Activated CD4-positive, alpha-beta T cell treated with anti-CD3 and anti-CD28 coated beads, Interleukin-2, amount 10 ng/mL, durations not matched to agents 7 days and 5 days (primary cell): ENCODE measurements at places on chromosomes 1 and 21.
A peak's percentile ranks its signal among the peaks of the same experiment; 100 is the strongest.

- no peak for DNase-seq
Measured at GRCh38 chr1:6184083-6184783, 4.1 kb upstream of the CHD5 start.

GRCh38 chr21:41677671-41678015, 89.2 kb downstream of the RIPK4 start:
- DNase-seq = no peak

DNA sequence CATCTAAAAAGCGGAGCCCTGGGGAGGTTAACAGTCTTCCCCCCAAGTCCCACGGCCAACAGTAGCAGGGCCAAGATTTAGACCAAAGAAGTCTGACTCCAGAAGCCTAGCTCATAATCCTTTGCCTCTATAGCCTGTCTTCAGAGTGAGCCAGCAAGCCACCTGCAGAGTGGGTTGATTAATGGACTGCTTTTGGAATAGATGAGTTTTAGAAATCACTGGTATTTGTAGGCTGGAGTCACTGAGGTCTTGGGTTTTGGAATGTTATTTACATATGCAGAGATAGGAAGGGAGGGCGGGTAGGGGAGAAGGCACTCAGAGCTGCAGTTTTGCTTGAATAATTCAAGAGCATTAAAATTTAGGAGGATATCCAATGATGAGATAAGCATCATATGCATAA, 90.8 kb upstream of the L1TD1 start:
- no peak for DNase-seq

- no peak for DNase-seq
Measured at GRCh38 chr1:159000625-159001024, 9.1 kb upstream of the IFI16 start.

DNA sequence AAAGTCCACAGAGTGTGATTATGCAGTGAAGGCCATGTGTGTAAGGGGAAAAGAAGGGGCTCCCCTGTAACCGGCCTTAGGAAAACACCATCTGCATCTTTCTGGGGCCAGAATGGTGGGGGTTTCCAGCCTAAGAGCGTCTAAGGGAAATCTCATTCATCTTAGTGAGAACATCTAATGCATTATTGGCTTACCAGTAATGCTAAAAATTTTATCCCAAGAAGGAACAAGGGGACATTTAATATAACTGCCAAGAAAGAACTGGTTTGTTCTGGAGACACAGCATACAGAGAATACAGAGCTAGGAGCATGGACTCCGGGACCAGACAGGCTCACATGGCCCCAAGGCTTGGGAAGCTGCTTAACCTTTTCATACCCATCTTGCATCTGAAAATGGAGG, 58.3 kb upstream of the DSCAM start:
- no peak for DNase-seq

GRCh38 chr1:32991386-32991785, 26.8 kb upstream of the RNF19B start:
- no peak for DNase-seq

DNA sequence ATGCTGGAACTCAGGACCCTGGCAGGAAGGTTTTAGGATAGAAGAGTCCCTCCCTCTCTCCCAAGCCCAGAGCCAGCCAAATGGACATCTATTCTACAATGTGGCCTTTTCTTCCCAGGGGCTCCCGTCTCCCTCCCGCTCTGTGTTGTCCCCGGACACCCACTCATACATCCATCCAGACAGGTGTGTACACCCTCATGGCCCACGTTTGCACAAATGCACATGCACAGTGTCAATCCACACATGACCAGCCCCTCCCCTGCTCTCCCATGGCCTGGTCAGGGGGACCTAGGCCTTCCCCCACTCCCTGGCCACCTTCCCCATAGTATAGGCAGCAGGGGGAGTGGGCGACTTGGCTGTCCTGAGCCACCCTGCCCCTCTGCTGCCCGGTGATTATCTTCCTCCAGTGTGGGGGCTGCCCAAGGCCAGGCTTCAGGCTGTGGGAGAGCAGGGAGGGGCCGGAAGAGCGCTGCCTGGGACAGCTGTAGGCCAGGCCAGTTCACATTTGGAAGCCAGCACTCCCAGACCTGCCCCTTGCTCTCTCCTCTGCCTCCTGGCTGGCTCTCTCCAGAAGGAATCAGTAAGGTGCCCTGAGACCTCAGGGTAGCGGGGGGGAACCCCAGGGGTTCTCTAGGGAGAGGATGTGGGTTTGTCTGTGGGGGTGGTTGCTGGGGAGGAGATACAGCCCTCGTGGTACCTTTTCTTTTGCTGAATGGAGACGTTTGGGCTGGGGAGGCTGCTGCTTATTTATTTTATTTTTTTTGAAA, 4.1 kb upstream of the PTPN7 start:
- peak; percentile 85 for DNase-seq
